Heart right ventricle (tissue), 16 donors: ENCODE measurements at places on chromosomes 11 and 22. TPM values are rescaled to one million over a fixed set of nuclear protein-coding genes. Genes with fewer than 3 reads are reported as not detected.

- DNase-seq, result no peak
Observed at GRCh38 chr11:59769828-59770227, 14.7 kb downstream of the STX3 start.

GRCh38 chr22:35330258-35330861 lies 30.7 kb downstream of the TOM1 start:
- DNase-seq, result peak; percentile 85

- no peak for DNase-seq
Observed at GRCh38 chr11:116558504-116559211, 214.1 kb downstream of the BUD13 start.

GRCh38 chr22:45425101-45425500 lies 11.6 kb downstream of the RIBC2 start:
- DNase-seq, result no peak

- peak; percentile 45 for DNase-seq
Observed at GRCh38 chr11:47161134-47161854, 15.4 kb downstream of the ARFGAP2 start.

OR5D14 gene
- not detected for polyA plus RNA-seq

DENND6B gene
- 1.7 TPM for polyA plus RNA-seq

OR5A1 gene
- not detected for polyA plus RNA-seq

ZPR1 gene
- polyA plus RNA-seq, result 5.5 TPM

MUC6 gene
- polyA plus RNA-seq, result 0.07 TPM

GP1BB gene
- 56.1 TPM for polyA plus RNA-seq
